HCT116 (cell line): ENCODE measurements at places on chromosomes 3 and 15. TPM values are rescaled to one million over a fixed set of nuclear protein-coding genes. Genes with fewer than 3 reads are reported as not detected.

Gene P2RY14
- total RNA-seq: not detected

GRCh38 chr3:76063019-76063418, 277.7 kb upstream of the ZNF717 start:
- no peak for DNase-seq
- H3K27ac ChIP-seq: no peak overlapping the region
- no peaks in the 10 kb centered on the region for H3K27me3 ChIP-seq
- H3K4me1 ChIP-seq: no peaks in the 10 kb centered on the region

DNA sequence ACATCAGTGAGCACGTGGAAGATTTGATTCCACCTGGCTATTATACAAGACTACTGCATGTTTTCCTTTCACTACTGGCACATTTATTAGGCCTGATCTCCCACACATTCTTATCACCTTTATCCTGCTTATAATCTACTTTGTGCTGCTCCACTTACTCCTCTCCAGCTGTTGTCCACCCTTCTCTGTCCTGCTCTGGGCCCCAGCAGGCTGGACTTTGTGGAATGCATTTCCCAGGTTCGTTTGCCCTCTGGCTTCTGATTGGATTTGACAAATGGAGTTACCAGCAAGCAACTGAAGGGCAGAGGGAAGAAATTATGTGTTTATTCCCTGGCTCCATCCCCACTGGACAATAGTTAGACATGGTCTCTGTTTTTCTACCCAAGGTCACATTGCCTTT, 75.5 kb downstream of the DCLK3 start:
- no peaks in the 10 kb centered on the region; the same call in 1 of the 2 replicates for H3K27me3 ChIP-seq
- no peaks in the 10 kb centered on the region for H3K4me1 ChIP-seq
- no peak overlapping the region for H3K4me3 ChIP-seq
- no peak overlapping the region for H3K27ac ChIP-seq
- no peaks in the 10 kb centered on the region for H3K36me3 ChIP-seq

Gene HTD2
- 13.5 TPM for total RNA-seq

DNA sequence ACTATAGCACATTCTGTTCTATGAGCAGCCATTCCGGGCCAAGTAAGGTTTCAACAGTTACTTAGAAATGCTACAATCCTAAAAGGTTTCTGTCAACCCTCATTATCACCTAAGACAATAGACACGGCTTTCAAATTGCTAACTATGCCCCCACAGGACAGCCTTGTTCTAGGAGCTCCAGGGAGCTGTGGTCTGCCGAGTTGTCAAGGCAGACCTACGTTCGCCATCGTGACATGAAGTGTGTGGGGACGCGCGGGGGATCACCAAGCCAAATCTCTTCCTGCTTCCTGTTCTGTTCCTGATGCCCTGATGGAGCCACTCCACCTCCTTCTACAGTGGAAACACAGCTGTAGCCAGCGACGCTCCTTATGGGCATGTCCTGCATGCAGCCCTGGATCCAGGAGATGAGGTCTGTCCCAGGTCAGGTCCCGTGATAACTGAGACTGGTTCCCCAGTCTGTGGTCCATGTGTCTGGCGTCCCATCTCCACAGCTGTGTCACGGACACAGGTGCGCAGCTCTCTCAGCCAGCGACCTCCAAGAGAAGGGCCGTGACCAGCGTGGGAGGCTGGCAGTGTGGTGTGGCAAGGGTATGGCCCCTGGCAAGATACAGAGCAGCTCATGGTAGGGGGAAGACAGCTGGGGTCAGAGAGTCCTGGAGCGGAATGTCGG, 82.8 kb downstream of the PCSK6 start:
- no peak overlapping the region for H3K4me3 ChIP-seq
- H3K27me3 ChIP-seq: no peaks in the 10 kb centered on the region
- no peaks in the 10 kb centered on the region for H3K4me1 ChIP-seq

- no peaks in the 10 kb centered on the region for H3K4me1 ChIP-seq
- no peak overlapping the region for H3K27ac ChIP-seq
- 0 out of 2 replicates have a peak, but pooled peaks cover 2% of the 10 kb centered on the region for H3K36me3 ChIP-seq
- H3K4me3 ChIP-seq: no peak overlapping the region
- H3K27me3 ChIP-seq: no peaks in the 10 kb centered on the region
- DNase-seq: no peak
Measured at GRCh38 chr3:129470861-129471260, 30.8 kb downstream of the IFT122 start.

Gene CXCR6
- total RNA-seq: not detected

Gene MKRN2OS
- total RNA-seq: not detected

DNA sequence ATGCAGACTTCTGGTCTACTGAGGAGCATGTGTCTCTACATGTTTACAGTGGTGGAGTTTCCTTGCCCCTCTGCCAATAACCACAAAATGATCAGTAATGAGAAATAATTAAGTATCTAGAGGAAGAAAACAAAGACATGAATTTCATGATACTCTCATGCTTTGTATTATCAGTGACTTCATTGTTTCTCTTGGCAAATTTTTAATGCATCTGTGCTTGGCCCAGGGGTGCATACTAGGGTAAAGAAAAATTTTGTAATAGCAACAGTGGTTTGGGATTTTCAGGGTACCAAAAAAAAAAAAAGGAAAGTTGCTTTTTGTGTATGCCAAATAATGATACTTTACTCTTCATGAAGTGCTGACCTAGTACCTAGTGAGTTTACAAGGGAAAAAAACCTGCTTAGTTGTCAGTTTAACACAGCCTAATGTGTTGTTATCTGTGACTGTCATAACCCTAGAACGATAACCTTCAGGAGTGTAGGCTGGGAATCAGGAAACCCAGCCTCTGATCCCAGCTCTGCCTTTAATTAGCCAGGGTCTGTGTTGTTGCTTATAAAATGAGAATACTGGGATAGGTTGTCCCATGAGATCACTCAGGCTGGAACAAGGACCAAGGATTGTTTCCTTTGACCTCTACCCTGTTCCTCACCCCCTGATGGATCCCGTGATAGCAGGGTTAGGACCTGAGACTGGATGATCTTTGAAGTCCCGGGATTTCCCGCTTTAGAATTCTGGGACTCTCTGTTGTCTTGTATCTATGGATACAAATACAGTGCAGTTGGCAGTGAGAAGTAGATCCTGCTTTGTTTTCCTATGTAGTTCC, 117.5 kb downstream of the CMSS1 start:
- H3K4me3 ChIP-seq: no peak overlapping the region
- no peak for DNase-seq
- H3K27me3 ChIP-seq: no peaks in the 10 kb centered on the region

Gene TIMP4
- total RNA-seq: not detected

GRCh38 chr3:119639494-119640350, 20.7 kb downstream of the POPDC2 start:
- H3K4me3 ChIP-seq: no peak overlapping the region
- H3K36me3 ChIP-seq: no peaks in the 10 kb centered on the region
- H3K27ac ChIP-seq: no peak overlapping the region
- no peaks in the 10 kb centered on the region for H3K4me1 ChIP-seq

DNA sequence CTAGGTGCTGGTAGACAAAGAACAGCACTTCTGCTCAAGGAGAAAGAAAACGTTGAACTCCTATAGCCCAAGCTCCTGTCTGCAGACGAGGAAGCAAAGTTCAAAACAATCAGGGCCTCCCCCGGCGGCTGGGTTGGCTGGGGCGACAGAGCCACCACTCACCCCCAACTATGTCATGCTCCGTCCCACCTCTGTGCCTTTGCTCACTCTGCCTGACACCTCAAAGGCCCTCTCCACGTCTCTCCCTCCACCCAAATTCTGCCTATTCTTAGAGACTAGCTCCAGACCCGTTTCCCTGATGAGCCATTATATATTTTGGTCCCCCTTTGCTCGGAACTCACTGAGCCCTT, 304.3 kb downstream of the TLE3 start:
- no peaks in the 10 kb centered on the region for H3K27me3 ChIP-seq
- H3K27ac ChIP-seq: no peak overlapping the region
- no peaks in the 10 kb centered on the region for H3K36me3 ChIP-seq
- peaks cover 21% of the 10 kb centered on the region for H3K4me1 ChIP-seq
- no peak for DNase-seq

DNA sequence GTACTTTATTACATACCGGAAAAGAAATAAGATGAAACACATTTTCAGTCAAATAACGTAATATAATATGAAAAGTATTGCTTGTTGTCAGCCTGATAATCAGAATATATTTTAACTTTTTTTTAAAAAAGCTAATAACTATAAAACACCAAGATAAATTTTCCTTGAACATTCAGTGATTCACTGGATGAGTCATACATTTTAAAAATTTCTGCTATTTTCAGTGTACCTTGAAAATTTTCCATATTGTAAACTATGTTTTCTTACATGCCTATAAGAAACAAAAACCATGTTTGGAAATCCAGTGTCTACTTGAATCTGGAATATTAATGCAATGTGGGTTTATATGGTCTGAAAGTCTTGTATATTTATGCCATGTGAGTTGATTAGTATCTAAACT, 36.3 kb upstream of the MEIS2 start:
- DNase-seq: no peak
- H3K4me3 ChIP-seq: no peak overlapping the region
- no peaks in the 10 kb centered on the region for H3K4me1 ChIP-seq
- no peak overlapping the region for H3K27ac ChIP-seq

DNA sequence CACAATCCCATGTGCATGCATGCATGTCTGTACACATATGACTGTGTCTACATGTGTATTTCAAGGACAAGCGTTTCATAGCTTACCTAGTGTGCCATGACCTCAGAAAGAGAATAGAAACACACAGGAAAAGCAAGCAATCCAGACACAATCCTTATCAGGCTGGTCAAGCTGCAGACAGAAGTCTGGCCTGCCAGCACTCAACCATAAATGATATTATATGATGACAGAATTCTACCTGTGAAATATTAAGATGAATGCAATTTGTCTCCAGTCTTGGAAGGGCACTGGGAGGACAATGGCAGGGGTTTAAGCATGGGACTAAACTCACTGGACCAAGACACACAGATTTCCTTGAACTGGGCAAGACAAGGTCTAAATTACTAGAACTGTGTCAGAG, 50.9 kb upstream of the ARL6 start:
- no peaks in the 10 kb centered on the region for H3K4me1 ChIP-seq
- H3K4me3 ChIP-seq: no peak overlapping the region
- no peaks in the 10 kb centered on the region for H3K27me3 ChIP-seq
- H3K27ac ChIP-seq: no peak overlapping the region

GRCh38 chr3:8458238-8458661, 43.4 kb upstream of the LMCD1 start:
- H3K4me1 ChIP-seq: no peaks in the 10 kb centered on the region
- no peaks in the 10 kb centered on the region; the same call in 1 of the 2 replicates for H3K27me3 ChIP-seq
- DNase-seq: no peak
- H3K36me3 ChIP-seq: no peaks in the 10 kb centered on the region

Gene CCDC191
- 4.1 TPM for total RNA-seq

GRCh38 chr15:40841741-40842140, 2.1 kb upstream of the SPINT1 start:
- DNase-seq: no peak
- H3K27ac ChIP-seq: no peak overlapping the region
- H3K4me3 ChIP-seq: no peak overlapping the region
- H3K36me3 ChIP-seq: 0 out of 2 replicates have a peak, but pooled peaks cover 4% of the 10 kb centered on the region
- H3K4me1 ChIP-seq: peaks cover 36% of the 10 kb centered on the region

DNA sequence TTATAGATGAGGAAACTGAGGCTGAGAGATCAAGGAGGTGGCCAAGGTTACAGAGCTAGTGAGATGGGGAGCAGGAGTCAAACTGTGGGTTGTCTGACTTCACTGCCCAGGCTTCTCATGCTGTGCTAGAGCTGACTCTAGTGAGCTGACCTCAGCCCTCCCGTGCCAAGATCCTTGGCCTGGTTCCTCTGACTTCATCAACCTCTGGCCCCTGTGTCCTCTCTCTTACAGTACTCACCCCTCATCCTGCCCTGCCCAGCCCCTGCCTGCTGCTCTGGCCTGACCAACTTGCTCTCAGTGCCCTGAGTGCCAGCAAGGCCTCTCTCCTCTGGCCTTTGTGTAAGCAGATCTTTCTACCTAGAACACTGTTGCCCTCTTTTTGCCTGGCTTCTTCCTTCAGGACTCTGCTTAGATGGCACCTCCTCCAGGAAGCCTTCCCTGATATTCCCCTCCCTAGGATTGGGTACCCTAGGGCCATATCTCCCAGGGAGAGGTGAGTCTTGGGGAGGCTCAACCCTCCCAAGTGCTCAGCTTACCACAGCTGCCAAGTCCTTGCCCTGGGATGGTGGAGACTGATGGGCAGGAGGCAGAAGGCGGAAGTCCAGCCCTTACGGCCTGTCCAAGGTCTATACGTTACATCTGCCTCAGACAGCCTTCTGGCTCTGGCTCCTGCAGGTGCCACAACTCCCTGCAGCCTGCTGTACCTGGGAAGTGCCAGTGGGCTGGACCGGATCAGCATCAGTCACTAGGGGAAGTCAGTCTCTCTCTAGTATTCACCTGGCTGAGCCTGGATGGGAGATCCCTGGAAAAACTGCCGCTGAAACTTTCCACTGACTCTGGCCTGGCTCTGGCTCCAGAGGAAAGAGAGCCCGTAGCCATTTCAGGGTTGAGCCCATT, 36.3 kb upstream of the FAM107A start:
- H3K27ac ChIP-seq: no peak overlapping the region
- H3K36me3 ChIP-seq: no peaks in the 10 kb centered on the region
- no peak overlapping the region for H3K4me3 ChIP-seq
- no peaks in the 10 kb centered on the region; the same call in 1 of the 2 replicates for H3K4me1 ChIP-seq

Gene U2SURP
- total RNA-seq: 132 TPM

Gene DUSP7
- total RNA-seq: 16.6 TPM

DNA sequence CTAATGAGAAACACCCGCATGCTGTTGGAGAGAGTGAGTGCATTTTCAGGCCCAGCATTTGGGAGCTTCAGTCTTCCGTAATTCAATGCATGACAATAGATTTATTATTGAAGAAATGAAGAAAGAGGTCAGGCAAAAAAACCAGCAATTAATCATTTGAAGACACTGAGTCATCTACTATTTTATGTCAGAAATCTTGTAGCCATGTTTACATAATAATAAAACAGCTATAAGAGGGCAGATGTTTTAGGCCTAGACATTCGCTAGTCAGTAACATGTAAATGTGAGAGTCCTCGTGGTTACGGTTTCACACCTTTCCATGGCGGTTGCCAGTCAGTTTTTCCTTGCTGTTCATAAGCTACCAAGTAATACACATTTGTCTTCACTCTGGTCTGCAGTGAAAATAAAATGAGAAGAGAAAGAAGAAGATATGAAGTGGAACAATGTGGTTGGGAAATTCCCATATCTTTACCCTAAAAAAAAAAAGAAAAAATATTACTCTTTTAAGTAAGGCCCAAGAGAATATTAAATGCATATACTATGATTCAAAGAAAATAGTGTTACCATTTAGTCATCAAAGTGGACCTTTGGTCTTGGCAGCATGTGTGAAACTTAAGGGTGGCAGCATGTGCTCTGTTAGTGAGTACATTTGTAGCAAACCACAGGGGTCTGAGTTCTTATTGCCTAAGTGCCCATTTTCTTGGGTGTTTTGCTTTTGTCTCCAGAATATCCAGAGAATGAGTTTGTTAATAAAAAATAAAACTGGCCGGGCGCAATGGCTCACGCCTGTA, 140.5 kb upstream of the TBL1XR1 start:
- no peaks in the 10 kb centered on the region for H3K36me3 ChIP-seq
- no peak overlapping the region for H3K4me3 ChIP-seq
- no peaks in the 10 kb centered on the region for H3K27me3 ChIP-seq
- no peak for DNase-seq

- H3K4me3 ChIP-seq: no peak overlapping the region
- no peaks in the 10 kb centered on the region for H3K36me3 ChIP-seq
- DNase-seq: peak; percentile 51
- peaks cover 5% of the 10 kb centered on the region; the same call in 1 of the 2 replicates for H3K4me1 ChIP-seq
- no peak overlapping the region for H3K27ac ChIP-seq
Measured at GRCh38 chr15:33292717-33293307, 18.0 kb upstream of the RYR3 start.

- no peaks in the 10 kb centered on the region for H3K4me1 ChIP-seq
- H3K4me3 ChIP-seq: no peak overlapping the region
- no peaks in the 10 kb centered on the region for H3K36me3 ChIP-seq
- DNase-seq: peak; percentile 27
- no peak overlapping the region for H3K27ac ChIP-seq
Measured at GRCh38 chr3:173993299-173993698, 595.8 kb downstream of the NLGN1 start.

Gene C3orf70
- not detected for total RNA-seq
